ENCODE measurements at places on chromosomes 6 and 20. TPM values are rescaled to one million over a fixed set of nuclear protein-coding genes. Genes with fewer than 3 reads are reported as not detected.

Gene LST1
- 36.8 TPM for total RNA-seq

Gene MBOAT1
- 33.0 TPM for total RNA-seq

Gene C20orf204
- 3.5 TPM for total RNA-seq

Gene SRPK1
- total RNA-seq, result 66.0 TPM

Gene CST3
- 2.1 TPM for total RNA-seq

Gene TLDC2
- total RNA-seq, result not detected

Gene PTPN1
- total RNA-seq, result 66.4 TPM

Gene PHACTR1
- total RNA-seq, result 0.32 TPM

Gene BMP7
- total RNA-seq, result not detected

Gene C20orf141
- not detected for total RNA-seq

Gene TCF21
- total RNA-seq, result not detected

Gene RIPOR3
- not detected for total RNA-seq

DNA sequence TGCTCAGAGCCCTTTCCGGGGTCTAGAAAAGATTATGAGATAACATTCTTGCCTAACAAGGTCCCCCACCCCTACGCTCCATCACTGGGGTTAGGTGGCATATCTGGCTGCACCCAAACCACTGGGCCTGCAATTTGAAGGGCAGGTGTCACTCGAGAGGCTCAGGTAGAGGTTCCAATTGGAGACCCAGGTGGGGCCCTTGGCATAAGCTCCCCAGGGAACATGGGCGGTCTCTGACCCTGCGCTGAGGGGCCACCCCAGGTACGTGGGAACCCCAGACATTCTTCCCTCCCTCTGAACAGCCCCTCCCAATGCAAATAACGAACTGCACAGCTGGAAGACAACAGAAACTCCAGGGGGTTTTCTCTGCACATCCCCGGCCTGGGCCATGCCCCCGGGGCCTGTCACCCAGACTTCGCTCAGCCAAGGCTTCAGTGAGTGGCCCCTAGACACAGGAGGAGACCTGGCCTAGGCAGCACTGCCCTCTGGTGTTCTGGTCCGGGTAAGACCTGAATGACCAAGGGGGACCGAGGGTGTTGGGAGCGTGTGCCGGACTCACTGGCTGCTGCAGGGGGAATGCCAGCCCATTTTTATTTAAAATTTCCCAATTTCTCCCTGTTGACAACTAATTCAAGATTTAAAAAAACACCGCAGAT lies 47.5 kb downstream of the DSTN start:
- peak; percentile 56 for DNase-seq

- no peak for DNase-seq
These were observed 45.9 kb upstream of the CDH22 start for GRCh38 chr20:46354207-46354555.

DNA sequence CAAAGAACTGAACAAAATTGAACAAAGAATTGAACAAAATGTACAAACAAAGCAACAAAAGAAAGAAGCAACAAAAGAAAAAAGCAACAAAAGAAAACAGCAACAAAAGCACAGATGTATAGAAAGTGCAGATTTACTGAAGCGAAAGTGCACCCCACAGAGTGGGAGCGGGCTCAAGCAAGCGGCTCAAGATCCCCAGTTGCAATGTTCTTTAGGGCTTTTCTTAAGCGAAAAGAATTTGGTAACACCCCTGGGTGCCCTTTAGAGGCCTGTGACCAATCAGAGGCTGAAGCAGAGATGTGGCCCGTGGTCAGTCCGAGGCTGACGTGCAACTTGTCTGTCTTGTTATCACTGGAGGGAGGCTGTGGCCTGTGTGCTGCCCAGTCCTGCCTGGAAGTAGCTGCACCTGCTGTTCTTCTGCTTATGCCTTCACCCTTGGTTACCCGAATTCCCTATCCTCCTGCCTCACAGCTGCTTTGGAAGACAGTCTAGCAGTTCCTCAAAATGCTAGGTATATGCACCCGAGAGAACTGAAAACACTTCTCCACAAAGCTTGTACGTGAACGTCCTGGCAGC lies 13.2 kb upstream of the KIF25 start:
- DNase-seq, result no peak

- no peak for DNase-seq
These were observed 34.1 kb downstream of the POFUT1 start for GRCh38 chr20:32241807-32242206.

- no peak for DNase-seq
These were observed 110.4 kb upstream of the ARMC2 start for GRCh38 chr6:108737594-108738546.

- DNase-seq, result no peak
These were observed 120.2 kb upstream of the RNF24 start for GRCh38 chr20:4135385-4136077.

GRCh38 chr6:39909701-39910100 lies 24.6 kb downstream of the MOCS1 start:
- DNase-seq, result no peak

DNA sequence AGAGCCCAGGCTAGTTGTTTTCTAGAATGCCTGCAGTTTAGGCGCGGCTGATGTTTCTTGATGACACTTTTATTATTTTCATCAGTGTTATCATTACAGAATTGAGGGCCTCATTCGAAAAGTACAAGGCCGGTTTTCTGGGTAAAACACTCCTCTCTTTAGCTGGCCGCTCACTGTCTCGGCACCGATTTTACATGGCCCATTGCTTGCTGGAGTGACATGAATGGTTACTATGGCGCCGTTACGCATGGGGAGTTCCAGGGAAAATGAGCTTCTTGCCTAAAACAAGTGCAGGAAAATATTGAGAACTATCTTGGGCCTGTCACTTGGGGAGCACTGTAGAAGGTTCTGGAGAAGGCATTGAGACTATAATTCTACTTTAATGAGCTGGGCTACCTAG lies 317.8 kb downstream of the CDH4 start:
- no peak for DNase-seq

DNA sequence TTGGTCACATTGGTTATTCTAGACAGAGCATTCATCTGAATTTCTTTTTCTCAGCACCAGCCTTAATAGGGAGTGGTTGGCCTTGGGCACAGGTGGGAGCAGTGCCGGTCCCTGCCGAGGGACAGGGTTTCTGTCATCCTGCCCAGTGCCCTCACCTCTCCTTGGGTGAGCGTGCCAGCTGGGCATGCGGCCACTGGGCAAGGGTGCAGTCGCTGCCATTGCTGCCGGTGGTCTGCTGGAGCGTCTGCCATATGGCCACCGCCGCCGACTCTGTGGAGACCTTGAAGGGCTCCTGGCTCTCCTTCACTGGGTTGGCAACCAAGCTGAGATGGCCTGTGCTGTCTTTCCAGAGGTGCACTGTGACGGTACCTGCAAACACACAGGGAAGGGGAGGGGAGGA lies 16.4 kb upstream of the UQCC2 start:
- no peak for DNase-seq

GRCh38 chr6:106439459-106439858 lies 78.9 kb downstream of the CRYBG1 start:
- DNase-seq, result no peak

GRCh38 chr6:142860498-142860897 lies 84.5 kb downstream of the HIVEP2 start:
- no peak for DNase-seq

DNA sequence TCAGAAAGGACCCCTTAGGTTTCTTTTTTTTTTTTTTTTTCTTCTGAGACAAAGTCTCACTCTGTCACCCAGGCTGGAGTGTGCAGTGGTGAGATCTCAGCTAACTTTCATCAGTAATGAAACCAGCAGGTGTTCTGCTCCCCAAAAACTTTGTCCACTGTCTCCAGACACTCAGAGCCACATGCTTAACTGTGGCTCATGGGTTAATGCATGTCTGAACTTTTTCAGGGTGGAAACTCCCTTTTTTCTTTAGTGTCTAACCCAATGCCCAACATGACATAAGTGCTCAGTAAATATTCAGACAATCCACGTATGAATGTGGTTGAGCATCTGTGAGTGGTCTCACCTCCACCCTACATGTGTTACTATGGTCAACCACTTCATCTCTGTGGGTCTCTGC lies 45.4 kb downstream of the MYB start:
- DNase-seq, result no peak

GRCh38 chr6:94289131-94289530 lies 869.8 kb upstream of the EPHA7 start:
- DNase-seq, result no peak

DNA sequence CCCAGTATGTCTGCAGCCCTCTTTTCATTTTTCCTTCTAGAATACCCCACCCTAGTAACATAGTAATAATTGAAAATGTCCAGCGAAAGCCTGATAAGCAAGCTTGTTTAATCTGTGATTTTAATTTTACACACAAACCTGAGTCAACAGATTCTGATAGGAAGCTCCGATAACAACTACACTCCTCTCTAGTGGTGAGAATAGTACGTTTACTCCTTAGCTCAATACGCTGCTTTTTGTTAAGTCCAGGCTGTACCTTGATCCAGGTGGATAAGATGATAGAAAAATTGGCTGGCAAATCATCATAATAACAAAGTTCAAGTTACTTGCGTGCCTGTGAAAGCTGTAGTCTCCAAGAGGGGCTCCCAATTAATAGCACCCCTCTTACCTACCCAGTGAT lies 25.5 kb upstream of the DCBLD1 start:
- no peak for DNase-seq

DNA sequence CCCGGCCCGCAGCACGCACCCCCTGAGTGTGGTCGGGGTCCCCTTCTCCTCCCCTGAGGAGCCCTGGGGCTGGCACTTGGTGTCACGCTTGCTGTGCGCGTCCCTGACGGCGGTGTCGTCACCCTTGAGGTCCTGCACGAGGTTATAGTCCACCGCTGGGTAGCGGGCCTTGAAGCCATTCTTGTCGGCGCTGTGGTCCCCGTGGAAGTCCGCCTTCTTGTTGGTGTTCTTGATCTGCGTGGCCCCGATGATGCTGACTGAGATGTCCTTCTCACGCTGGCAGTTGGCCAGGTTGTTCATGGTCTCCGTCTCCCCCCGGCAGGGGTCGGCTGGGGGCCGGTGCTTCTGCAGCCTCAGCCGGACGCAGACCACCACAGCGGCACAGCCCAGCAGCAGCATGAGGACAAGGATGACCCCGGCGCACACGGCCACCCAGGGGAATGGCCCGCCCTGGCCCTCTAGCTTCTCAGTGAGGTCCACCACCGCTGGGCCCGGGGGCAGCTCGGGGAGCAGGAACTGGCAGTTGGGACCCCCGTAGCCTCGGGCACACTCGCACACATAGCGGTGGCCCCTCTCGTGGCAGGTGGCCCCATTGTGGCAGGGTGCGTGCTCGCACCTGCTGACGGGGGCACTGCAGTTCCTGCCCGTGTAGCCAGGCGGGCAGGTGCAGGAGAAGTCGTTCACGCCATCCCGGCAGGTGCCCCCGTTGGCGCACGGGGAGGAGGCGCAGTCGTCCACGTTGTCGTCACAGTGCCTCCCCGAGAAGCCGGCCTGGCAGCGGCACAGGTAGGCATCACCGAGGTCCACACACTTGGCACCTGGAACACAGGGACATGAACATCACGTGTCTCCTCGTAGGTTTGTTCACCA lies 7.4 kb downstream of the DLL1 start:
- no peak for DNase-seq

GRCh38 chr6:15588971-15589634 lies 73.7 kb downstream of the DTNBP1 start:
- DNase-seq, result no peak

GRCh38 chr6:37176268-37177076 lies 6.5 kb downstream of the PIM1 start:
- no peak for DNase-seq

GRCh38 chr6:46059608-46060007 lies 43.9 kb upstream of the CLIC5 start:
- no peak for DNase-seq

DNA sequence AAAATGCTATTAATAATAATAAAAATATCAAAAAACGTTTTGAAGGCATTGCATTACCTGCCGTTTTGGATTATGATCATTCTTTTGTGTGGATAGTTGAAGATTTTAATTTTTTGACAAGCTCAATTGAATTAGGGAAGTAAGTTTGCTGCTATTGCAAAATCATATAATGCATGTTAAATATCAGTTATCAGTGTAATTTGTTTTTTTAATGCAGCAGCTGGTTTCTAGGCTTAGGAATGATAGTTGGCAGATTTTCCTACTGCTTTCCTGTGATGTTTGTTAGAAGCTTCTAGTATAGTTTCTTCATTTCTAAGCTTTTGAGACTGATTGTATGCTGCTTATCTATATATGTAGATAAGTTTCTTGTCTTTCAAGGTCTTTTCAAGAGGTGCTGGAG lies 99.0 kb downstream of the JARID2 start:
- DNase-seq, result no peak

- no peak for DNase-seq
These were observed 360.6 kb upstream of the RUNX2 start for GRCh38 chr6:44967481-44967880.

DNA sequence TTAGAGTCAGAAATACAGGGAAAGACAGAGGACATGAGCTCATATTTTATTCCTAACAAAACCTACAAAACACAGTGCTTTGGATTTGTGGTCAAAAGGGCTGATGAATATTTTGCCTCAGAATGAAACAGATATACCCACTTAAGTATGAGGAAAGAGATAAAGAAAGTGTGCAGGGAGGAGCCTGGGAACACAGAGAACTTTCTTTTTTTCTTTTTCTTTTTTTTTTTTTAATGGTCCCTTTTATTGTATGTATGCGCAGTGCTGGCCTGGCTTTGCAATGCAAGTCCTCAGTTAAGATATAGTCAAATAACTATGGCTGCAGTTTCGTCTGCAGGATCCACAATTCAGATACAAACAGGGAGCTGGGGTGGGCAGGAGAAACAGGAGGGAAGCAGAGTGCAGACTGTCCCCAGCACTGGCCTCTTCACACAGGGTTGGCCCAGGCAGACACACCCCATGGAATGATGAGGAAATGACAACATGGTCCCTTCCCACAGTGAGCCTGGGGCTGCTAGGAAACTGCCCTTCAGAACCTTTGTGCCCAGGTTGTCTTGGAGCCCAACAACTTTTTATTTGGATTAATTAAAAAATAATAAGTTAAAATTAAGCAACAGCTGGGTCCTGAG lies 629.8 kb upstream of the AGPAT4 start:
- no peak for DNase-seq

DNA sequence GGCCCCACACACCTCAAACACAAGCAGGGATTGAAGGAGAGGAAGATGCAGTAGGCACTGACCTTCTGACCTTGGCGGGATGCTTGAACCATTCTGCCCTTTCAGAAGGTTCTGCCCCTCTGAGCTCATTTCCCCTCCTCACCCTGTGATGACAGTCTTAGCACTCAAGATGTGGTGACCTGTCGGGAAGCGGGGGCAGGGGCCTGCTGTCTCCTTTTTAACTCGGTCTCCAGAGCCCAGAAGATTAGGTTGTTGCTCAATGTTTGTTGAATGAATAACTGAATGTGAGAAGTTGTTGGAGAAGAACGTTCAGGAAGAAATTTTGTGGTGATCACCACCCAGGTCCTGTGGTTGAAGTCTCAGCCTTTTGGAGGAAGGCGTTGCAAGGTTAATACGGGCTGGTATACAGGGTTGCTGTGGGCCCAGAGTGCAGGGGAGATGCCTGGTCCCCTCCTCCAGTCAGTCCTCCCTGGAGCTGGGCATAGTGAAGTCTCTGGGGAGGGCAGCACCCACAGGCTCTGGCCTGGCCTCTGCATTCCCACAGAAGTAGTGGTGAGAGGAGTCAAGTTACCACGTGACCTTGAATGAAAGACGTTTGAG lies 49.7 kb upstream of the FUCA2 start:
- no peak for DNase-seq

All from activated CD4-positive, alpha-beta T cell treated with anti-CD3 and anti-CD28 coated beads, Interleukin-2, amount 10 ng/mL, durations not matched to agents 7 days and 5 days (primary cell).